Activated naive CD4-positive, alpha-beta T cell (primary cell): ENCODE measurements at places on chromosomes 3 and 15.

DNA sequence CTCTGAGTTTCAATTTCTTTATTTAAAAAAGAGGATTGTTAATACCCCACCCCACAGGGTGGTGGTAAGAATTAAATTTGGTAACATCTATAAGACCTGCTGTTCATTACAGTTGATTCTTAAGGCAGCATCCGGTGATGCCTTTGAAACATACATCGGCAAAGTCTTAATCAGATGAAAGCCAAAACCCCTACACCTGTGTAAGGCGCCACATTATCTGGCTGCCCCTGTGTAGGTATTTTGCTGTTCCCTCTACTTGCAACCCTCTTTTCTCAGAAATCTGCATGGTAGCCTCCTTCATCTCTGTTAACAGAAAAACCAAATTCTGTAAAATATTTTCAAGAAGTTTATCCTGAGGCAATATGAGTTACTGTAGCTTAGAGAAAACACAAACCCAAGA lies 90.0 kb downstream of the ST6GAL1 start:
- no peak for DNase-seq

GRCh38 chr3:149977386-149977785 lies 6.7 kb upstream of the PFN2 start:
- no peak for DNase-seq

GRCh38 chr3:145815707-145816413 lies 345.1 kb downstream of the PLOD2 start:
- no peak for DNase-seq

DNA sequence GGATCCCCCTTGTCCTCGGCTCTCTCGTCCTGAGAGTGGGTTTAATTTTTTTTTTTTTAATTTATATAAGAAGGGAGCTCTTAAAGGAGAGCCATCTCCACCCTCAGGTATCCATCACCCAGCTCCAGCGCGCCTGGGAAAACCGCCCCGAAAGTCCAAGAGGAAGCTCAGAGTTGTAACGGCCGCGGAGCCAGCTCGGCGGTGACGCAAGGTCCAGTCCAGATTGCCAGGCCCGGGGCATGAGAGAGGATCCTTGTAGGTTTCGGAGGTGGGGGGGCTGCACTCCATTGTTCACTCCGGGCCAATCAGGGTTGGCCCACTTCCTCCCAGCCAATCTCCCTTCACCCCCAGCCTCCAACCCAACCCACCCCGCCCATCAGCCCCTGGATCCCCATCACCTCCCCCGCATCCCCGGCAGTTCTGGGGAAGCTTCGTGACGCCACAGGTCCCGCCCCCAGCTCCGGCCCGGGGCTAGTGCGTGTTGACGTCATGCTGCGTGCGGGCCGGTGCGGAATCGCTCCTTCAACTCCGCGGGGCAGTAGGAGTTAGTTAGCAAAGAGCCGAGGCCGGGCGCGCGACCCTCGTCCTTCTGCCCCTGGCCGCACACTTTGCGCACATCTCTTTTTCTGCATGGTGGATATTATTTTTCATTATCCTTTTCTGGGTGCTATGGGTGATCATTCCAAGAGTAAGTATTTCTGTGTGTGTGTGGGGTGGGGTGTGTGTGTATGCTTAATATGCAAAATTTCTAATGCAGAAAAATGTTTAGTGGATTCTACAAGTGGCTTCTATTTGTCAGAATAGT lies at the start of gene ISL2:
ISL2 (plus strand) TSS at position 520 of the 805 bp plus-strand sequence; CDS start at position 631, 111 bp downstream.
- no peak for DNase-seq

DNA sequence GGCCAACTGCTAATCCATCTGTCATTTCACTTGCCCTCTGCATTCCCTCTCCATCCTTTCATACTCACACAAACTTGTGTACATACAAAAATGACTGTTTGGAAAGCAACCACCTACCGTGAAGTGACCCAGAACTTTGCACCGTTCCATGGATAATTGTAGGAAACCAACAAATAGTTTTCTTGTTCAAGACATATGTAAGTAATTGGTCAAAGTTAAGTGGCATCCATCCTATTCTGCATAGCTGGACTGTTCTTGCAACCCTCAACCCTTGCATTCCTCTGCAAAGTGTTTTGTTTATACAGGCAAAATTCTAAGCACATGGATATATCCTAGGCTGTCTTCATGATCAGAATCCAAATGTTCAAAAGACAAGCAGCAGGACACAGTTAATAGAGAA lies 592.5 kb downstream of the MECOM start:
- DNase-seq = no peak

- no peak for DNase-seq
Observed at GRCh38 chr15:99424978-99425656, 140.7 kb upstream of the MEF2A start.

DNA sequence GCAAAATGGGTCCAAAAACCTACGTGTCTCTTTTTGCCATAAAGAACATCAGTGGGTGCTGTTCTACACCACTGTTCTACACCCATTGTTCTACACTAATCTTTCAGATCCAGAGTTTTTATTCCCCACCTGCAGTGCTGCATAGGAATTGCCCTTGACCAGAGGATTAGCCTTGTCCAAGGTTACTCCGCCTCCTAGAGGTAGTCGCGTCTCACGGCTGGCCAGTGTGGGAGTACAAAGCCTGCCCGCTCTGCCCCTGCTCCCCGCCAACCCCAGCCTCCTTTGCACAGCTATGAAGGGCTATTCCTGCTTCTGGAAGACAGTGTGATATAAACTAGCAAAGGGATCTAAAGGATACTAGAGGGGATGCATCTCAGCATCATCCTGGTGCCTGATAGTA lies 222.1 kb upstream of the LMCD1 start:
- DNase-seq = no peak

DNA sequence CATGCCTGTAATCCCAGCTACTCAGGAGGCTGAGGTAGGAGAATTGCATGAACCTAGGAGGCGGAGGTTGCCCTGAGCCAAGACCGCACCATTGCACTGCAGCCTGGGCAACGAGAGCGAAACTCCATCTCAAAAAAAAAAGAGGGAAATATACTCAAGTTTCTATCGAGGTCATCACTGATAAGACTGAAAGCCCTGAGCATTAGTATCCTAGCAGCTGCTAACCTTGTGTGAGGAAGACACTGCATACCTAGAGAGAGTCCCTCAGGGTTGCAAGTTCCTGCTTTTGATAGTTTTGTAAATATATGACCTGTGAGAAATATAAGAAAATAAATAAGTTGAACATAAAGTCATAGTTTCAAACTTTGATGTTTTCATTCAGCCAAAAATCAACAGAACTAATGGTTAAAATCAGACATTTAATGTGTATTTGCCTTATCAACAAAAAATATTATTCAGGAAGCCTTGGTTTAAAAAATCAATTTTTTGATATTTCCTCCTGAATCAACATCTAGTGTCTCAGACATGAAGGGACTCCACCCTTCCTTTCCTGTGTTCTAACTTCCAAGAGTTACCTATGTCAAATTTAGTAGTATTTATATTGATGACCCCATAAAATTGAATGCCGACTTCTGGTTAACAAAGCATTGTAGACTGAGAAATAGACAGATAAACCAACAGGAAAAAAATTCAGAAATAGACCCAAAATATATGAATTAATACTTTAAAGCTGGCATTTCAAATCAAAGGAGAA lies 19.8 kb upstream of the USP3 start:
- no peak for DNase-seq

- no peak for DNase-seq
Observed at GRCh38 chr15:72970933-72971760, 81.1 kb upstream of the NEO1 start.

- no peak for DNase-seq
Observed at GRCh38 chr15:45393851-45394250, 15.5 kb upstream of the GATM start.

DNA sequence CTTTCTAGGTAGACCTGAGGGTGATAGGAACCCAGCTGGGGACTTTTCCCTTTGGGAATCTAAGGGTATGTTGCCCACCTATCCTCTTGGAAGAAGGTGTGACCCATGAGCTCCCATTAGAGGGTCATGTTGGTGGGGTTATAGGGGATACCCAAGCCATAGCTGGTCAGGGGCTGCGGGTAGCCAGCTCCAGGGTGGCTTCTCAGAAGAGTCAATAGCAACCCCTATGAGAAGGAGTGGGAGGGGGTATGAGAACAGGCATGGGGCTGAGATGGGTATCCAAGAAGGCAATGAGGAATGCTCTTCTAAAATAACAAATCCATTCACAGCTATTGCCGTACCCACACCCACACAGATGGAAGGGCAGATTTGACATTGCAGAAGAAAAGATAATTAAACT lies 217.8 kb downstream of the UACA start:
- no peak for DNase-seq

- DNase-seq = no peak
Observed at GRCh38 chr3:53740956-53741355, 105.3 kb downstream of the CHDH start.

GRCh38 chr3:195263193-195263924 lies 7.6 kb downstream of the XXYLT1 start:
- no peak for DNase-seq

GRCh38 chr3:113264283-113265131 lies 53.1 kb downstream of the BOC start:
- no peak for DNase-seq

DNA sequence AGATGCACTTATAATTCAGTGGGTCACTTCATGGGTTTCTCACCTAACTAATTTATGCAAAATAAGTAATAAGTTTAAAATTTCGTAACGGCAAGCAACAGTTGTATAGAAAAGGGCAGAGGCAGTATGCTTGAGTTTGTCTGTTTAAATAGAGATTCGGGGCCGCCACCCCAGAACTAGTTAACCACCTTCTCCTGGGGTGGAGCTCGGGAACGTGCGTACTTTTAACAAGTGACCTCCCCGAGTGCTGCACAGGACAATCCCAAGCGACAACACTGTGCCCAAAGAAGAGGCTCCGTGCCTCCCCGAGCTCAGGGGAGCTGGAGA lies 439 bp downstream of the SSR3 start:
- no peak for DNase-seq

- no peak for DNase-seq
Observed at GRCh38 chr3:31567036-31567435, 34.3 kb downstream of the STT3B start.

- no peak for DNase-seq
Observed at GRCh38 chr15:42384597-42384996, 25.3 kb downstream of the CAPN3 start.
